PC-9 (cell line): ENCODE measurements at places on chromosomes 11 and 22. TPM values are rescaled to one million over a fixed set of nuclear protein-coding genes. Genes with fewer than 3 reads are reported as not detected.

ZNF214 gene
- total RNA-seq: 0.55 and 1.4 TPM in 2 replicates

KCTD14 gene
- total RNA-seq: 12.0 and 21.3 TPM in 2 replicates

- H3K4me1 ChIP-seq: no peaks in the 10 kb centered on the region
- DNase-seq: no peak
- H3K27ac ChIP-seq: no peak overlapping the region
- H3K27me3 ChIP-seq: no peaks in the 10 kb centered on the region
- H3K4me3 ChIP-seq: no peak overlapping the region
Observed at GRCh38 chr11:58286249-58286648, 18.2 kb upstream of the OR10W1 start.

LRRC51 gene
- 17.5 and 19.6 TPM in 2 replicates for total RNA-seq

DNA sequence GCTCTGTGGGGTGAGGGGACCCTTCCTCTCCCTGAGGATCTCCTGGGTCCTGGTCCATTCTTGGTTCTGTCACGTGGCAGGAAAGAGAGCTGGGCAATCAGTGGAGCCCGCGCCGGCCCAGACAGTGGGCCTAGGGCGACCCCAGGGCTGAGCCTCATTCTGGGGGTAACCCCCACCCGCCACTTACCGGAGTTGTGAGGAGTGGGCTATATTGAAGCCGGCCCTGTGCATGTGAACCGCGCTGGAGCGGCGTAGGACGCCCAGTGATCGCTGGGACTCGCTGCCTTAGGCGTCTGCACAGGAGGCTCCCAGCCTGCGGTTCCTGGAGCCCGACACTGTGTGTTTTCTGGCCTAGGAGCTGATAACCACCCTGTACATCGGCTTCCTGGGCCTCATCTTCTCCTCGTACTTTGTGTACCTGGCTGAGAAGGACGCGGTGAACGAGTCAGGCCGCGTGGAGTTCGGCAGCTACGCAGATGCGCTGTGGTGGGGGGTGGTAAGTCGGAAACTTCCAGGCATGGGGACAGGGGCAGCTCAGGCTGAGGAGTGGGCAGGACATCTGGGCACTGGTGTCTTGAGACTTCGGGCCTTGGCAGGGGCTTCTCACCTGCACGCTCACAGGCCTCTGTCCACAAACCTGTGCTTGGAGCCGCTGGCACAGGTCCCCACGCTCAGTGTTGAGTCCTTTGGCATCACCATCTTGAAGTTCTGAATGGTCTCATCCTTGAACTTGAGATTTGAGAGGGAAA is 127.1 kb downstream of the KCNQ1OT1 start:
- no peaks in the 10 kb centered on the region for H3K4me1 ChIP-seq
- no peak overlapping the region for H3K4me3 ChIP-seq
- no peaks in the 10 kb centered on the region for H3K27me3 ChIP-seq

OR52A1 gene
- not detected in 2 replicates for total RNA-seq

TOM1 gene
- 43.6 and 45.1 TPM in 2 replicates for total RNA-seq

FAM83F gene
- 8.1 and 9.1 TPM in 2 replicates for total RNA-seq

GRCh38 chr11:119625206-119625978 is 103.6 kb downstream of the NECTIN1 start:
- no peak overlapping the region for H3K4me3 ChIP-seq
- H3K27me3 ChIP-seq: 0 out of 2 replicates have a peak, but pooled peaks cover 19% of the 10 kb centered on the region
- no peaks in the 10 kb centered on the region for H3K4me1 ChIP-seq
- no peak for DNase-seq
- no peak overlapping the region for H3K27ac ChIP-seq

- H3K27me3 ChIP-seq: no peaks in the 10 kb centered on the region
- no peaks in the 10 kb centered on the region for H3K36me3 ChIP-seq
- H3K4me3 ChIP-seq: no peak overlapping the region
Observed at GRCh38 chr11:123272565-123272964, 77.5 kb upstream of the CLMP start.

OR51E2 gene
- not detected in 2 replicates for total RNA-seq
